ENCODE measurements at places on chromosomes 16 and 17.

- peak; percentile 65 for DNase-seq
Measured at GRCh38 chr17:4498461-4499397, at the start of gene SPNS2. SPNS2 (plus strand) TSS chr17:4498881; CDS start chr17:4499048, 167 bp downstream.

- no peak for DNase-seq
Measured at GRCh38 chr16:23276821-23277220, 25.3 kb upstream of the SCNN1B start.

DNA sequence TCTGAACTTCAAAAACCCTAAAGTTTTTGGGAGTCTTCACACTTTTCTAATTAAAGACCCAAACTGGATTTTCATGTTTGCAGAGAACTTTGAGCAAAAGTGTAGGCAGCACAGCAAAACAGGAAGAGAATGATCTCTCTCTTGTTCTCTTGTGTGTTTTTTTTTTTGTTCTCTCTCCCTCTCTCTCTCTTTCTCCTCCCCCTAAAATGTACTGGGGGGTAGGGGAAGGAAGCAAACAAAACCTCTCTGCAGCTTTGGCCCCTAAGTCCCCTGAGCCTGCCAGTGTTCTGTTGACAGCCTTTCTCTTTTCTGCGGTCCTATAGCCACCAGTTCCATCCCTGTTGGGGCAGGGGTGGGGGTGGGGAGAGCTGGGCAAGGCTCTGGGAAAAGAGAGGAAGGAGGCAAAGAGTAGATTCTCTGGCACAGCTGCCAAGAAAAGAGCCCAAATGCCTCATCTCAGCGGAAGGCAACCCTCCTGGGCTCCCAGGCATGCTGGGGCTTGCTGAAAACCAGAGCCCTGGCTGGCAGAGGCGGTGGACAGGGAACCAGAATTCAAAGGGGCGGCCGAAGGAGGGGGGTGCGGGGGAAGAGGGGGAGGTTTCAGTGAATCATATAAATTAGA, 295.3 kb downstream of the SOX9 start:
- DNase-seq: no peak

DNA sequence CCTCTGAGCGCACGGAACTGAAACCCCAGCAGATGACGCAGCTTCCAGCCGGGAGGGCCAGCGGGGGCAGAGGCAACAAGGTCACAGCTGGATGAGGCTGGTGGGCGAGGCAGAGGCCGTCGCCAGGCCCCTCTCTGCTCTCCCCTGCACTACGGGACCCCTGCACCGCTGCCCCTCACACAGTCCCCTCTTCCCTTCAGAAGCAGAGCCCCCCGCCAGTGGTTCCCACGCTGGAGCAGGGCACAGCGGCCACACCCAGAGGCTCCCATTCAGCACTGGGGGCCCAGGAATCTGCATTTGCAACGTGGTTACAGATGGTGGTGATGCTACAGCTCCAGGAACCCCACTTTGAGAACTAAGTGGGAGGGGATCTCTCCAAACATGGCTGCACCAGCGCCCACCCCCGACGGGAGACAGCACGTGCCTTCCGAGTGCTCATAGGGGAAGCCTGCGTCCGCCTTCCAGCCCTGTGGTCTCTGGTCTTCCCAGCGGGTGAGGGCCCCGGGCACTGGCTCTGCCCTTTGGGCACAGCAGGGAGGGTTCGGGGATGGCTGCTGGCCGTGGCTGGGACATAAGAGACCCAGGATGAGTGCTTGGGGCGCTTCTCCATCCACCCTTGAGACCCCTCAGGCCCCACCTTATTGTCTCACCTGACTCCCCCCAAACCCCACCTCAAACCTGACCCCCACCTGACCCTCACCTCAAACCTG, 4.7 kb upstream of the RAB40B start:
- no peak for DNase-seq

- DNase-seq: no peak
Measured at GRCh38 chr17:56599088-56599487, 5.6 kb downstream of the NOG start.

GRCh38 chr16:82735673-82736091, 108.9 kb downstream of the CDH13 start:
- no peak for DNase-seq

- no peak for DNase-seq
Measured at GRCh38 chr16:28283798-28284577, 8.3 kb upstream of the SBK1 start.

DNA sequence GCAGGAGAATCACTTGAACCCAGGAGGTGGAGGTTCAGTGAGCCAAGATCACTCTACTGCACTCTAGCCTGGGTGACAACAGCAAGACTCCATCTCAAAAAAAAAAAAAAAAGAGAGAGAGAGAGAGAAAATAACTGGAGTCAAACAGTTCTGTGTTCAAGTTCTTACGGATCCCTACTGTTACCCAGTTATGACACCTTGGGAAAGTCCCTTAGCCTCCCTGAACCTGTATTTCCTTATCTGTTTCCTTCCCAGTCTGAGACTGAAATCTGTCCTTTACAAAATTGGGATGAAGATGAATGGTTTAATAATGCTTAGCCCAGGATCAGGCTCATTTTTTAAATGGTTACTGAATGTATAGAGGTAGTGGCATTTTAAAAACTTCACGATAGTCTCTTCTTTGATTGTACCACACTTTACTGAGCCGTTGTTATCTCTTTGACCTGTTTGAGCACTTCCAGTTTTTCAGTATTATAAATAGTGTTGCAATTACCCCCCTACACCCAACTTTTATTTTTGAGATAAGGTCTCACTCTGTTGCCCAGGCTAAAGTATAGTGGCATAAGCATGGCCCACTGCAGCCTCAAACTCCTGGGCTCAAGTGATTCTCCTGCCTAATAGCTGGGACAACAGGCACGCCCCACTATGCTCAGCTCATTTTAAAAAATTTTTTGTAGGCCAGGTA, 17.1 kb downstream of the ZNF768 start:
- DNase-seq: no peak

DNA sequence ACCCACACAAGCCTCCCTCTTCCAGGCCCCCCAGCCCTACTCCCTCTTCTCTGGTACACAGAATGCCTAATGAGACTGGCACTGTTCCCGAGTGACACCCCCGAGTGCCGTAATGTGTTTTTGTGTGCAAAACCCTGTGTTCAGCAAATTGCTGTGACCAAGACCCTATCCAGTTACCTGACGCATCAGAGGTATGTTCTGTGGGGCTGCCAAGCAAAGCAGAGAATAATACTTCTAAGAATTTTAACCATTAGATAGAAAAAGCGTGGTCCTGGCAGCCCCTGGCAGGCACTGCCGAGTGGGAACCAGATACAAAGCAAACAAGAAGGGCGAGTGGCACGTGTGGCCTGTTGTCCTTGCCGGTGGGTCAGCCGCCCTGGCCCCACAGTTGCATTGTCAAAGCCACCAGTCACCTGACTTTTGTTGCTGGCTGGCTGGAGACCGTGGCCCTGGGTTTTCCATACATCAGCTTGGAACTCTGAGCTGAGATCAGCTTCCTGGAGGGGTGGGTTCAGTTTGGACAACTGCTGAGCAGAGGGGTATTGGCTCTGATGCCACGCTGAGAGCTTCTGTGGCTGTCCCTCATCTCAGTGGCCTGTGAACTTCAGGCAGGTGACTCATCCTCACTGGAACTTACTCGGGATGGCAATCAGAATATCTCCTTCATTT, 69.1 kb upstream of the BRD7 start:
- DNase-seq: no peak

DNA sequence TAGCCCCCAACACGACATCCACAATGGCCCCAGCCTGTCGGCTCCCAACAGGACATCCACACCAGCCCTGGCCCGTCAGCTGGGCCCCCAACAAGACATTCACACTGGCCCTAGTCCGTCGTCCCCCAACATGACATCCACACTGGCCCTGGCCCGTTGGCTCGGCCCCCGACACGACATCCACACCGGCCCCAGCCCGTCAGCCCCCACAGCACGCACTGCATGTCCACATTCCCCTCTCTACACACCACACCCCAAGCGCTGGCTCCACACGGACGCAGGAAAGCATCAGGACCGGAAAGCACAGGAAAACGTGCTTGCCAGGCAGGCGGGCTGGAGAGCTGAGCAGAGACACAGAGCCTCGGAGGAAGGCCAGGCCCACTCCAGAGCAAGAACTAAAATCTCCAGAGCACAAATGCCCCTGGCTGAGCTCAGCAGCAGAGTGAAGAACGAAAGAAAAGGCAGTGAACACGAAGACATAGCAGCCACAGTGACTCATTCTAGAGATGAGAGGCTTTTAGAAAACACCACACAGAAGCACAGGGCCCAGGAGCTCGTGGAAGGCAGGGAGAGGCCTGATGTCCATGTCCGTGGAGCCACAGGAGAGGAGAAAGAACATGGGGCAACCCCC, 50.6 kb downstream of the LMF1 start:
- no peak for DNase-seq

DNA sequence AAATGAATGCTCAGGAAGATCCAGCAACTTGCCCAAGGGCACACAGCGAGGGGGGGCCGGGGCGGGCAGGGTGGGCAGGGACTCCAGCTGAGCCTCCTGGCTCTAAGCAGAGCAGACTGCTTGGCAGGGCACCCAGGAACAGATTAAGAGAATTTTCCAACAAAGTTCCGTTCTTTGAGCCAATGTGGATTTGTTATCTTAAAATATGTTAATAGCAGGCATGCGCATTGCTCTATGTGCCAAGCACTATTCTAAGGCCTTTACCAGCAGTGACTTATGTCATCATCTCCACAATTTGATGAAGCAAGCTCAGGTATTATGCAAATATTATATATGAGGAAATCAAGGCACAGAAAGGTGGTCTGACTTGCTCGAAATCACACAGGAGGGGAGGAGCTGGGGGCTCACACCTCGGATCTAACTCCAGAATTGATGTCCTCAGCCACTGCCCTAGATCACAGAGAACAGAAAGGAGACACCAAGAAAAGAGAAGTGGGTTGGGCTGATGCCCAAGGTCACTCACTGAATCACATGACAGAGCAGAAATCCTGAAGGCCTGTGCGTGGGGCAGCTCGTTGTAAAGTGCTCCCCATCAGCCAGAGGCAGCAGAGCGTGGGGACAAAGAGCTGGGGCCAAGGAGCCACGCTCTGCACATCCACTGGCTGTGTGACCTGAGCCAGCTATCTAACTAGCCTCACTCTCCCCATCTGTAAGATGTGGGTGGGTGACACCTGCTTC, 23.2 kb upstream of the MEAK7 start:
- DNase-seq: no peak

DNA sequence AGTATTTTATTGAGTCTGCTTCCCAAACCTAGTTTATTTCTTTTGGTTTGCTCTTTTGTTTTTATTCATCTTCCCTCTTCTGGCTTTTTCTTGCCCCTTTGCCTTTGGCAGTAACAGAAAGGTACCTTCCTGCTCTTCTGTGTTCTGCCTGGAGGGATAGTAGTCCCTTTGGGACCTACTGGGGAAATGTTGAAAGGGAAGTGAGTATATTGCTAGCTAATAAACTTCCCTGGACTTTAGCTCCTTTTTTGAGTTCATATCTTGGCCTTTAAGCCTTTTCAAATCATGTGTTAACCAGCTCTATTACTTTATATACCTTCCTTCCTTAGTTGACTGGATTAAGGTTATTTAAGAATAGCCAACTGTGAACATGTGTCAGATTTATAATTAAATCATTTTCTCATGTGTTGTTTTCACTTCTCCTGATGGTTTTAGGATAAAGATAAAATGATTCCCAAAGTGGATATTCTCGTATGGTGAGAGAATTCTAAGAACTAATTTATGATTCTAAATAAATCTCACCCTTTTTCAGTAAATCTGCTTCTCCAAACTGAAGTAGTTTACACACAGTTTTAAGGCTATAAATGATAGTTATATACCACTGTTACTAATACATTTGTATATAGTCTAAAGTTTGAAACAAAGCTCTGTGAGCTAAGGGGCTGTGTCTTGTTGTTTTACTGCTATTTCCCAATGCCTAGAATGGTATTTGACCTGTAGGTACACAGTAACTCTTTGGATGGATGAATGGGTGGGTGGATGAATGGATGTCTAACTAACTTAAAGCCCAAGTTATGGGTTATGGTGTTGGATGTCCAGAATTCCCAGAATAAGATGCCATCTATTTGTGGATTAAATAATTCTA, 45.7 kb downstream of the OMG start:
- no peak for DNase-seq

- DNase-seq: no peak
Measured at GRCh38 chr17:17808706-17809432, 27.9 kb downstream of the SREBF1 start.

DNA sequence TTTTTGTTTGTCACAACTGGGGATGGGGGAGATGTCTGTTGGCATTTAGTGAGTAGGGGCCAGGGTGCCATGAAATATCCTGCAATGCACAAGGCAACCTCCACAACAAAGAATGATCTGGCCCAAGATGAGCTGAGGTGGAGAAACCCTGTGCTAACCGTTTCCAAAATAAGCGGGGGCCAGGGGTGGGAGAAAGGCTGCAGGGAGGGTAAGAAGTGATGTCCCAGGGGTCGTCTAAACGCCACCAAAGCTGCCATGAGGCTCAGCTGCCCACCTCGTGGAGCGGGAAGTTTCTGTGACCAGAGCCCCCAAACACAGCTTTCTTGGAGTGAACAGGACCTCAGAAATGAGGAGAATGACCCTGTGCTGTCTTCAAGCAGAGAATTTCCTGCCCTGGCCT, 76.5 kb upstream of the CDH5 start:
- no peak for DNase-seq

- DNase-seq: no peak
Measured at GRCh38 chr17:78450696-78451345, 72.4 kb downstream of the PGS1 start.

DNA sequence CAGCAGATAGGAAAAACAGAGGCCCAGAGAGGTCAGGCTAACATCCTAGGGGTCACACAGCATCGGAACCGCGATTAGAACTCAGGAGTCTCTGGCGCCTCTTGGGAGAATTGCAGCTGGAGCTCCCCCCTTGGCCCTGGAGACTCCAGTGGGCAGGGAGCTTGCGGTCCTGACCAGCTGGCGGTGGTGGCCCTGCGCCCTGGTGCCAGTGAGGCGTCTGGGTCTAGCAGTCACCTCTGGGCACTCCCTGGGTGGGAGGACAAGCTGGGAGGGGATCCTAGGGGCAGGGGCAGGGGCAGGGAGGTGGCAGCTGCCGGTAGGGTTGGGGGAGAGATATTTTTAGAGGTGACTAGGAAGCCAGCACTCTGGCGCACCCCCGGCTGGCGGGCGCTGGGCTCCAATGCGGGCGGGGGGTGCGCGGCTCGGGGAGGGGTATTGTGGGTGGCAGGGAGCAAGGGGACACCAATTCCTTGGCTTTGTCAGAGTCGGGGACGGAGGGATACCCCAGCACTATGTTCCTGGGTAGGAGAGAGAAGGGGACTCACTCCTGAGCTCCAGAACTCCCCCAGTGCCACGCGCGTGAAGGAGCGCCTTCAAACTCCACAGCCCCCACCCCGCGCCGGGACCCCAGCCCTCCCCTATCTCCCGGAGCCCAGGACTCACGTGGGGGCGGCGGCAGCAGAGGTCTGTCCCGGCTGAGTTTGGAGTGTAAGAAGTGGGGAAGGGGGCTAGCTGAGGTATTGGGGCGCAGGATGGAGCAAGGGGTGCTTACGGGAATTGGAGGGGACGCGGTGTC, 584 bp downstream of the PHOSPHO1 start:
- DNase-seq: no peak

All from CD4-positive, alpha-beta T cell treated with Interferon gamma for 1 hour (primary cell).